ENCODE measurements at places on chromosomes 11 and 22. TPM values are rescaled to one million over a fixed set of nuclear protein-coding genes. Genes with fewer than 3 reads are reported as not detected.

The BTBD18 gene
- total RNA-seq: not detected

The SSH3 gene
- total RNA-seq: 19.0 TPM

GRCh38 chr11:112477152-112477551, 216.5 kb upstream of the PLET1 start:
- DNase-seq: no peak

DNA sequence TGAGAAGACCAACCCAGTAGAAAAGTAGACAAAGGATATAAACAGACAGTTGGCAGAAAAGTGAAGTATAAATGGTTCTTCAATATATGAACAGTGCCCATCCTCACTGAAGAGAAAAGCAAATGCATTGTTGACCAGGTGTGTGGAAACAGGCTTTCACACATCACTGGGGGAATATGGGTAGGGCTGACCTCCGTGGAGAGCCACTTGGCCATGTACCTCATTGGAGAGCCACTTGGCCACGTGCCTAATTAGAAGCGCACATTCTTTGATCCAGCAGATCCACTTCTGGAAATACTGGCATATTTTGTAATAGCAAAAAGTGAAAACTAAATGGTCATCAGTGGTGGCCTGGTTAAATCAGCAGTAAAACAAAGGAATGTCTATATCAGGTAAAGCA, 43.2 kb downstream of the PPP6R3 start:
- DNase-seq: no peak

- DNase-seq: peak; percentile 53
Measured at GRCh38 chr11:131809203-131809918, 438.9 kb downstream of the NTM start.

The NPTXR gene
- total RNA-seq: 0.06 TPM

The MS4A8 gene
- total RNA-seq: not detected

DNA sequence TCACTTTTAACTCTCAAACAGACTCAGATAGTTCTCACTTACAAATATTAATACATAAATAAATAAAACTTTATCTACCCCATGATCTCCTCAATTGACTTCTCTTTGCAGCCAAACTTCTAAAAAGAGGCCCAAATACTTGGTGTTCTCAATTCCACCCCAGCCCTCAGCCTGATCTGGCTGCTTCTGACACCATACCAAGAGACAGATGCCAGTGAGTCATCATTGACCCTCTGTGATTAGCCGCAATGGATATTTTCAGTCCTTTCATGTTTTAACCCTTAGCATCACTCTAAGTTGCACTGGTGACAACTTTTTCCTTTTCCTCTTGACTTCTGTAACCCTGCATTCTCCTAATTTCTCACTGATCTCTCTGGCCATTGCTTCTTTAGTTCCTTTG, 184.1 kb upstream of the ARHGAP20 start:
- DNase-seq: peak; percentile 89

DNA sequence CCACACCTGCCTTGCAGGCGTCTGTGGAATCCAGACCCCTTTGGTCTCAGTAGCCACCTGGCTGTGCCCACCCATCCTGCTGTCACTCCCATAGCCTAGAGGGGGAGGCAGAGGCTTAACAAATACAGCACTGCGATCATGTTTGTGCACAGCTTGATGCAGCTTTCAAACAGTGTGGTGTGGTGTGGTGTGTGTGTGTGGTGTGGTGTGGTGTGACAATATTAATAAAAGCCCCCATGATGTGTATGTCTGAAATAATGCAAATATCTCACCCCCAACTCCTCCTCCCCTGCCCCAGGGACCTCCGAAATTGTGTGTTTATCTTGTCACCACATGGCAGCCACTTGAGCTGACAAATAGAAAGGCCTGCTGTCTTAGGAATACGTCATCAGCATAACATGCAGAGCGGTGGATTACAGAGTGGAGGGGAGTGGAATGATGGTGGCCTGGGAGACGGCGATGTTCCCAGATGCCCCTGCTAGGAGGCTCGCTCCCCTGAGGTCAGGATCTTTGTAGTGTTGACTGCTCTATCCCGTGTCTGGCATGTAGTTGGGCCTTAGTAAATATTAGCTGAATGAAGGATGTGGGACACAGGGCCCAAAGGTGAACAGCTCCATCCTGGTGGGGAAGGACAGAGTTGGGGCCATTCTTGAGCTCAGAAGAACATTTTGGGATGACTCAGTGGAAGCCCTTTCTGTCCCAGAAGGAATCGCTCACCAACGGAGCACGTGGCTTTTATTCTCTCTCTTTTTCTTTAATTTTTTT, 2.8 kb downstream of the PDXP start:
- DNase-seq: peak; percentile 66

DNA sequence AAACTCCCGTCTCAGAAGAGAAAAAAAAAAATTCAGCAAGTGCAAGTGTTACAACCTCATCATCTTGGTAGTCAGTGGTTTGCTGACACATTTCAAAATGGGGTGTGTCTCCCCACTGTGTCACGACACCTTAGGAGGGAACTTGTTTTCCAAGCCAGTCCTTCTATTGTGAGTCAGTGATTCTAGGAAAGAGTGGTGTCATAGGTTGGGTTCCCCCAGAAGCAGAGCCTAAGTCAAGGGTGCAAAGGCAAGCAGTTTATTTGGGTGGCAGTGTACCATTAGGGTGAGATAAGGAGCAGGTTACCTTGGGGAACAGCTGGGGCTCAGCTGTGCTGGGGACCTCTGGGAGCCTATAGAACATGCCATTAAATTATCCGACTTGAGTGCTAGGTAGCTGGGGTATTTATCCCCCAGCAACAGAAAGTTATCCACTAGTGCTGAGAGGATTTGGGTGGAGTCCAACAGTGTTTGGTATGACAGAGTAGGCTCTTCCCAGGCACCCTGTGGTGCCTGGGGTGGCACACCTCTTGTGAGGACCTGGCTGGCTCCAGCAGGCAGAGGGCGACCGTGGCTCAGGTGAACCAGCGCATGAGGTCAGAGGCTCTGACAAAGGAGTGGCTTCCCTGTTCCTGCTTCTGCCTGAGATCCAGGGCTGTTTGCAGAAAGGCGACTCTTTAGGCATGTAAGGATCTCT, 41.7 kb downstream of the KIAA1671 start:
- peak; percentile 73 for DNase-seq

The OR8G1 gene
- total RNA-seq: not detected

The F2 gene
- total RNA-seq: not detected

DNA sequence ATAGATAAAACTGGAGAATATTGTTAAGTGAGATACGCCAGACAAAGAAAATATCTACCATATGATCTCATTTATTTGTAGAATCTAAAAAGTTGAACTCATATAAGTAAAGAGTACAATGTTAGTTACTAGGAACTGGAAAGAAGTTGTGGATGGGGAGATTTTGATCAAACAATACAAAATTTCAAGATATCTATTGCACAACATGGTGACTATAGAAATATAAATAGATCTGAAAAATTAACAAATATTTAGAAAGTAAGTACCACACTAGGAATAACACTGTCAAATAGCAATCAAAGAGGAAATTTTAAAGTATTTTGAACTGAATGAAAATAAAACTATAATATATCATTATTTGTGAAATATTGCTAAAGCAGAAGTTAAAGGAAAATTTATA, 437.2 kb downstream of the AASDHPPT start:
- DNase-seq: no peak

GRCh38 chr11:33383075-33383919, 126.1 kb downstream of the HIPK3 start:
- DNase-seq: peak; percentile 67

DNA sequence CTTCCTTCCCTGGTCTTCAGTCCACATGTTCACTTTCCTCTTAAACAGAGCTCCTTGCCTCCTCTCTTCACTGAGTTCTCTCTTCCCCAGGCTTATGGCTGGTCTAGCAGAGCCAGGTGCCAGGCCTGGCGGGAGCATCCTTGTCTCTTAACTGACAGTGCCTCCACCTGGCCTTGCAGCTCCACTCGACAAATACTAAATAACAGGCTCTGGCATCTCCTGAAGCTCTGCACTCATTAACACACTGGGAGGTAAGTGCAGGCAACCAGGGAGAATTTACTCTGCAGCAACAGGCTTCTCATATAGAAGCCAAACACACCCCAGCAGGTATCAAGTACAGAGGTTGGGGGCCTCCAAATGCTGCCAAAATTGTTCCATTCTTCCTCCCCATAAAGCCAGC, 438.1 kb downstream of the SOX6 start:
- no peak for DNase-seq

DNA sequence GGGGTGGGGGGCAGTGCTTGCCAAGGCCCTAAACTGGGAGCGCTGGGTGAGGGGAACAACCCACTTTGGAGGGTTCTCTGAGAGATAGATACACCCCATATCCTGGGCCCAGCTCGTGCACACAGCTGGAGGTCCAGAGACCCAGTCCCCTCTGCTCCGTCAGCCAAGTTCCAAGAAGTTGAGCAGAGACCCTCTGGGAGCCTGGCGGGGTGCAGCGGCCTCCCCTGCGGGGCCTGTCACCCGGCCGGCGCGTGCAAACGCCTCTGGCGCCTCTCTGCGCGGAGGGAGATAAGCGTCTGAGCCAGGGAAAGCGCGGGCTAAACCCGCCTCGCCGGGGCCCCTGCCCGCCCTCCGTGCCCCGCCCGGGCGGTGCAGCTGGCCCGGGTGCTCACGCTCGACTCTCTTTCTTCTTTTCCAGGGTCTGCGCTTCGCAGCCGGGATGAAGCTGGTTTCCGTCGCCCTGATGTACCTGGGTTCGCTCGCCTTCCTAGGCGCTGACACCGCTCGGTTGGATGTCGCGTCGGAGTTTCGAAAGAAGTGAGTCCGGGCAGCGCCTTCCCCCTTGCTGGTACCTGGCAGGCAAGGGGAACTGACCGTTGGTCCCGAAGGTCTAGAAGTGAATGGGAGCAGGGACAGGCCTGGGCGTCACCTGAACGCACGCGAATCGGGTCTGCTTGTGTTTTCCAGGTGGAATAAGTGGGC, 540 bp downstream of the ADM start:
- DNase-seq: peak; percentile 31

DNA sequence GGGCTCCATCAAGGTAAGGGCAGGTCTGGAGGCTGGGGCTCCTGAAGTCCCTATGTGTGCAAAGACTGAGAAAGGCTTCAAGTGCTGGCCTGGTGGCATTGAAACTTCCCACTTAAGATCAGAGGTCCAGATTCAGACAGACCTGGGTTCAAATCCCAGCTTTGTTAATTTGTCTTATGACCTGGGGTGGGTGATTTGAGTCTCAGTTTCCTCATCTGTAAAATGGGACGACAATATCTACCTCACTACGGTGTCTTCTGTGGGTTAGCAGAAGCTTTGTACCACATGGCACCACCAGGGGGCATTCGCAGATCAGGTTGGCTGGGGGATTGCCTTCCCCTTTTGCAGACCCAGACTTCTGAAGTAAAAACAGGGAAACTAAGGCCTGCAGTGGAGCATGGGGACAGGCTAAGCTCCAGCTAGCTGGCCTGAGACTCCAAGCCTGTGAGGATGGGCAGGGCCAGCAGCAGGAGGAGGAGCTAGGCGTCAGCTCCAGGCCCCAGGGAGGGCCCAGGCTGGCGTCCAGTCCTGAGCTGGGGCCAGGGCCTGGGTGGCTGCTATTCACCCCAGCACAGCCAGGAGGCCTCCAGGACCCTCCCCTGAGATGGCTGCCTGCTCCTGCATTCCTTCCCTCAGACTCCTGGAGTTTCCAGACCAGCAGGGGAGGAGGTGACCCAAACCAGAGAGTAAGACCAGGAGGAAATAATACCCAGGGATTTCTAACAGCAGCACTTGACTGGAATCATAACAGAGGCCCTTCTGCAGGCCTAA, 1.5 kb downstream of the CASTOR1 start:
- DNase-seq: peak; percentile 86

- DNase-seq: peak; percentile 77
Measured at GRCh38 chr11:130945896-130946295, 29.6 kb upstream of the SNX19 start.

The RAC2 gene
- 1.1 TPM for total RNA-seq

GRCh38 chr11:31815711-31816467, 4.8 kb upstream of the PAX6 start:
- DNase-seq: no peak

The TRAPPC4 gene
- total RNA-seq: 82.6 TPM

The MIAT gene
- total RNA-seq: 0.17 TPM

DNA sequence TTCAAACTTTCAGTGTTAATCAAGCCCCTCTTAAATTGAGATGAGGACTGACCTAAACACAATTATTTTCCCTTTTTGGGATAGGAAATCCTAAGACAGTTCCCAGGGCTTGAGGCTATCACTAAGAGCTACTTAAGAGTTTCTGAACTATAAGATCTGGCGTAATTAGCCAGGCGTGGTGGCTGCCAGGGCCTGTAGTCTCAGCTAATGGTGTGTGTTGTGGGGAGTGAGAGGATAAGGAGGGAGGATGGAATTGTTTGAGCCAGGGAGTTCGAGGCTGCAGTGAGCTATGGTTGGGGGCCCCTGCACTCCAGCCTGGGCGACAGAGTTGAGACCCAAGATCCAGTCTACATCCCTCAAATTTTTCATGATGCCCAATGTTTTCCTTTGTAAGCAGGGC, 23.5 kb upstream of the EXPH5 start:
- no peak for DNase-seq

- DNase-seq: no peak
Measured at GRCh38 chr11:124238512-124238911, 2.4 kb upstream of the OR8G1 start.

DNA sequence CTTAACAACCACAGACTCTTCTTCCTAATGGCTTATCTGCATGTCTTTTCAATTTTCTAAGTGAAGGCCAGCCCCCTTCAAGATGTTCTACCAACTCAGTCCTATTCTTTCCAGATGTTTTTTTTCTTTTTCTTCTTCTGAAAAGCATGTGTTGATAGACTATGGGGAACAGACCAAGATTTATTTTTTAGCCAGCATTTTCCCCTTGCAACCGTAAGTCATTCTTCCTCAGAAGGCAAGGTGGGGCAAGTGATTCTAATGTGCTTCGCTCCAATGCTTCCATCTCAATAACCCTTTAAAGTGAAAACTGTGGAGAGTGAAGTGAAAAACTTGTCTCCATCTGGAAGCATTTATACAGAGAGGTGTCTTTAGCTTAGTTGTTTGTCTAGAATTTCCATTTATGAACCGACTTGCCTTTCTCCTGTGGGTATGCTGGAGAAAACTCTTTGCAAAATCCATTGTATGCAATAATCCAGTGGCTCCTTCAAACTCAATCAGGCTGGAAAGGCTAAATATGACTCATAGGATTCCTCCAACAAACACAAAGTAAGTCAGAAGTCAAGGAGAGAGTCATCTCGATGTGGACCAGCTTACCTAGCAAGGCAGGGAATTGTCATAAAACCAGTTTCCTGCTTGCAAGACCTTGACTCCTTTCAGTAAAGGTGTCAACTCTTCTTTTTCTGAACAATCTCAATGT, 83.7 kb downstream of the MAML2 start:
- DNase-seq: peak; percentile 72

DNA sequence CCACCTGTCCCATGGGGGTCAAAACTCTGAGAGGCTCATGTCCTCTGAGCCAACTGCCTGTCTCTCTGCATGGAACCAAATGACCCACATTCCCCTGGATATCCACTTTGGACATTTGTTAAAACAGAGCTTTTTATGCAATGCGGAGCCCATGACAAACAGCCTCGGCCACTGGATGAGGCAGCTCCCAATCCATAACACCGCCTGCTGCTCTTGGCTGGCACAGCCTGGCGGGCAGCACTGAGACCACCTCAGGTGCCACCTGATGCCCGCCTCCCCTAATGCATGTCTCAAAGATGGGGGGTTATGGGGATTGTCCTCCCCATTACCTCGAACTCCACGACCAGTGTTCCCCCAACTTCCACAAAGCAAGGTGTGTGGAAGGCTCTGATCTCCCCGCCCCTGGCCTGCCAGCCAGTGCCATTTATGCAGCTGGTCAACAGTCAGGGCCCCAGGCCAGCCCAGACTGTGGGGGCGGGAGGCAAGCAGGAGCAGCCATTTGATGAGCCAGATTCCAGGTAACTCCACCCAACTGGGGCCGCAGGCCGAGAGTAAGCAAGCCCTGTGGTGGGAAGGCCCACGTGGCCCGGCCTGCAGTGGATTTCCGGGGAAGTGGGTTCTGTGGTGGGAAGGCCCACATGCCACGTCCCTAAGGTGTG, 84.2 kb downstream of the PHF21B start:
- no peak for DNase-seq

Data from LHCN-M2 (cell line).